Stimulated activated CD4-positive, alpha-beta T cell treated with anti-CD3 and anti-CD28 coated beads, Interleukin-1b, Interleukin-23, amount 100 ng/mL, for 24 hours (primary cell): ENCODE measurements at places on chromosomes 7 and 10.

DNA sequence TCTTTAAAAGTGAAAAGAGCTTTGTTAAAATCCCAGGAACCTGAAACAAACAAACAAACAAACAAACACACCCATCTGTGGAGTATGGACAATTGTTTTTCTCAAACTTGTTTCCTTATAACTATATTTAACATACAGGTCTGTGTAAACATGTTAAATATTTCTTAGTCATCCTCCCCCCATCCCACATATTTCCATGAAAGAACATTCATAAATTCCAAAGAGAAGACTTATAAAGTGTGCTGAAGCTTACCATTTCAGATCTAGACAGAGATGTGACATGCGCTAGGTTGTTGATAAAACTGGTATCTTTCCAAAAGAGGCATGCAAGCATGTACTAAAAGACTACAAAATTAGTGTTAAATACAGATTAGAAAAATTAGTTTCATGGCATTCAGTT is 6.5 kb downstream of the FKBP14 start:
- no peak for DNase-seq

DNA sequence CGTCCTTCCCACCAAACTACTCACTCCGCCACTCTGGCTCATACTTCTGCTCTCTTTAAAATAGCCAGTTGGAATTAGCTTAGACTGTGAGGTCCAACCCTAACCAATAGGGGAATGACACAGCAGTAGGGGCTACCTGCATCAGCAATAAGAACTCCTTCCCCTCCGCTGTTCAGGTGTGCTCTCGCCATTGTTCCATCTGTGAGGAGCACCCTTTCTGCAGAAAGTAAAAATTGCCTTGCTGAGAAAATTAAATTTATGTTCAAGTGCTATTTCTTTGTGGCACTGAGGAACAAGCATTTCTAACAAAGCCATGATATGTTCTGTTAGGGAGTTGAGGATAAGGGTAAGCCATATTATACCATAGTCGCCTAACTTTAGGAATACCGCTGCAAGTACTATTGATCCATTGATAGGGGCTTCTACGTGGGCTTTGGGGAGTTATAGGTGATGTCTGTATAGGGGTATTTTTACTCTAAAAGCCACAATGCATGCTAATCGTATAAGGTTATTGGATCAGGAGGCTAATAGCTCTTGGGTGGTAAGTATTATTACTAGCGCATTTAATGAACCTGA is 1269.5 kb downstream of the TYW1 start:
- DNase-seq, result no peak

DNA sequence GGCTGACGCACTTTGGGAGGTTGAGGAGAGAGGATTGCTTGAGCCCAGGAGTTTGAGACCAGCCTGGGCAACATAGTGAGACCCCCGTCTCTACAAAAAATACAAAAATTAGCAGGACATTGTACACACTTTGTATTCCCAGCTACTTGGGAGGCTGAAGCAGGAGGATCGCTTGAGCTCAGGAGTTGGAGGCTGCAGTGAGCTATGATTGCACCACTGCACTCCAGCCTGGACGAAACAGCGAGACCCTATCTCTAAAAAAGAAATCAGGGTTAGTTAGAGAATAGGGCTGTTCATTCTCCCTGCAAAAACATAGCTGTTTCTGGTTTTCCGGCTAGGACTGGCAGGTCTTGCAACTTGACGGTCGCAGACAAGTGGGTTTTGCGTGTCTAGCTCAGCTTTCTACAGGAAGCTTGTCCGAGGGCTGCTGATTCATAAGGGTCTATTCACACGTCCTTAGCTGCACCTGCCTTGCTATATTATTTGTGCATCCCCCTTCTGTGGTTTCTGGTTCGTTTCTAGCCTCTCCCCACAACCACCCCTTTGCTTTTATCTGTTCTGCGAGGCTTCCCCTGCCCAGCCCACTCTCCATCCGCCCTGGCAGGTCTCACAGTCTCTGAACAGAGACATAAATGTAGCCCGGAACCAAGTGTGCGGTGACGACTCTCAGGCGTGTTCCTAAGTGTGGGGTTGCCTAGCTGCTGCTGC is 10.7 kb downstream of the AMZ1 start:
- no peak for DNase-seq

- DNase-seq, result no peak
Observed at GRCh38 chr7:128360359-128360678, 1.2 kb downstream of the PRRT4 start.

GRCh38 chr7:151366880-151367222 is 25.2 kb downstream of the NUB1 start:
- no peak for DNase-seq

GRCh38 chr10:5466451-5467206 is 32.7 kb downstream of the CALML5 start:
- DNase-seq, result no peak

DNA sequence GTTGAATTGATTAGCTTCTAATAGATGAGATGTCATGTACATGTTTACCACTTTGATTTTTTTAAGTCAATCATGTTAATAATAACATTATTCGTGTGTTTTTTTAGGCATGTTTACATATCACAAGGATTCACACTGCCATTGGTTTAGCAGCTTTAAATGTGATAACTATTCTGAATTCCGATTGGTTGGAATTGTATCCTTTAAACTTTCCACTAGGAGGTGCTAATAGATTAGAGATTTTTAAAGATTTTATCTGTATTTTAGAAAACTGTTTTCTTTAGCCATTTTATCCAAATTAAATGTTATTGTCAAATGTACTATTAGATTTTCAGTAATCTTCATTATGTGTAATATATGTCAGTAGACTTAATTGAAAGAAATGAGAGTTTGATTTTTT is 83.2 kb downstream of the HECTD2 start:
- DNase-seq, result no peak

DNA sequence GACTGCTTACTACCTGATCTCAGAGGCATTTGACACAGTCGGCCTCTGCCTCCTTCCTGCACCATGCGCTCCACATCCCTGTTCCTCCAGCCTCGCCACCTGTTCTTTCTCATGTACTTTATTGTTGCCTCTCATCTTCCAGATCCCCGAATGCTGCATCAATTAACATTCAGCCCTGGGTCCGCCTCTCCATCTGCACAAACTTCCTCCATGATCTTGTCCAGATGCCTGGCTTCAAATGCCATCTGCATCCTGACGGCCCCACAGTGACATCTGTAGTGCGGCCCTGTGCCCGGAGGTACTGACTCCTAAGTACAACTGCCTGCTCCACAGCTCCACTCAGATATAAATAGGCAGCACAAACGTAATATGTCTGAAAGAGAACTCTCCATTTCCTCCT is 51.2 kb upstream of the STK17A start:
- DNase-seq, result no peak

GRCh38 chr10:71569775-71570588 is 149.6 kb downstream of the C10orf105 start:
- DNase-seq, result peak; percentile 79

DNA sequence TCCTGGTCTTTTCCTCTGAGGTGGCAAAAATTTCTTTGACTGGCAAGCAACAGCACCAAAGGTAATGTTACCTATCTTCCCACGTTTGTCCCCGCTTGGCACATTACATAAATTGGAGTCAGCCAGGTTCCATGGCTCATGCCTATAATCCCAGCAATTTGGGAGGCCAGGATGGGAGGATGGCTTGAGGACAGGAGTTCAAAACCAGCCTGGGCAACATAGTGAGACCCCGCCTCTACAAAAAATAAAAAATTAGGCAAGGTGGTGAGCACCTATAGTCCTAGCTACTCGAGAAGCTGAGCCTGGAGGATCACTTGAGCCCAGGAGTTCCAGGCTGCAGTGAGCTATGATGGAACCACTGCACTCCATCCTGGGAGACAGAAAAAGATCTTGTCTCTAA is 139.5 kb downstream of the IDE start:
- DNase-seq, result no peak

- DNase-seq, result no peak
Observed at GRCh38 chr10:75028049-75028448, 83.4 kb upstream of the SAMD8 start.

- no peak for DNase-seq
Observed at GRCh38 chr7:51062222-51062987, 254.2 kb downstream of the COBL start.

- no peak for DNase-seq
Observed at GRCh38 chr7:55188590-55189138, 169.8 kb downstream of the EGFR start.

DNA sequence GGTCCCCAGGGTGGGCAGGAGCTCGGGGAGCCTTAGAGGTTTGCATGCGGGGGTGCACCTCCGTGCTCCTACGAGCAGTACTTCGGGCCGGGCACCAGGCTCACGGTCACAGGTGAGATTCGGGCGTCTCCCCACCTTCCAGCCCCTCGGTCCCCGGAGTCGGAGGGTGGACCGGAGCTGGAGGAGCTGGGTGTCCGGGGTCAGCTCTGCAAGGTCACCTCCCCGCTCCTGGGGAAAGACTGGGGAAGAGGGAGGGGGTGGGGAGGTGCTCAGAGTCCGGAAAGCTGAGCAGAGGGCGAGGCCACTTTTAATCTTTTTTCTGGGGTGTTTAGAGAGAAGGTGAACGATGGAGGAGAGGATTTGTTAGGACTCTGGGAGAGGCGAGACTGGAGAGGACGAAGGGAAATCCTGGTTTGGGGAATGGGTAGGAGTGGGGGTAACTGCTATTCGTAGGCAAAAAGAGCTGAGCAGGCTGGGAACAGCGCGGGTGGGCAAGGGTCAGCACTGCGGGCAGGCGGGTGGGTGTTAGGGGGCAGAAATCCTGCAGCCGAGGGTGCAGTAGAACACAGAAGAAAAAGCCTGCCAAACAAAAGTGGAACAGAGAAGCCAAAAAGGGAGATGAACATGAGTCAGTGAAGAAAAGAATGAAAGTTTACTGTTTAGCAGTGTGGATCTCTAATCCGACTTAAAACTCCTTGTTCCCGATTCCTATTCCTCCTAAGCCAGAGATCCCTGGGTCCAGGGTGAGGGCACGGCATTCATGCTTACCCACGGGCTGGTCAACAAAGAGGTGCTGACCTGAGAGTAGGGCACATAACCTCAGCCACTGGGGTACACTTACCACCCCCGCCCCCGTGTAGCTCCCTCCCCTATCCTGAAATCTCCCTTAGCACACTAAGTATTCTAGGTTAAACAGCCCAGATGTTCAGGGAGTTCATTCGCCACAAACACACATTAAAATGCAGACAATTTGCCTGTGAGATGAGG is 26.9 kb downstream of the PRSS2 start:
- DNase-seq, result no peak

DNA sequence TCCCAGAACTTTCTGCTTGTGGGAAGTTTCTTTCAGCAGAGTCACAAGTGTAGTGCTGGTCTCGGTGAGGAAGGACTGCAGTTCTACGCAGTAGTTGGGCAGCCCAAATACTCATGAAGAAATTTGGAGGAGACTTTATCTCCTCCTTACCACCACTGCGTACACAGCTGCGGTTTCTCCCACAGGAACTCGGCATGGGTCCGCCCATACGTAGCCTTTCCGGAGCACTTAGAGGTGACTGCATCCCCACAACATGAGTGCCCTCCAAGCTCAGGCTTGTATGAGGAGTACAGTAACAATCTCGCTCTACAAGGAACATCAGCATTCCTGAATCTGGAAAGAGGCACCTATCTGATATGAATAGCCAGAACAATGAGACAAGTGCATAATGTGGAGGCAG is 549.2 kb upstream of the SEMA3D start:
- DNase-seq, result no peak

GRCh38 chr7:3094701-3095445 is 51.2 kb upstream of the CARD11 start:
- DNase-seq, result no peak

DNA sequence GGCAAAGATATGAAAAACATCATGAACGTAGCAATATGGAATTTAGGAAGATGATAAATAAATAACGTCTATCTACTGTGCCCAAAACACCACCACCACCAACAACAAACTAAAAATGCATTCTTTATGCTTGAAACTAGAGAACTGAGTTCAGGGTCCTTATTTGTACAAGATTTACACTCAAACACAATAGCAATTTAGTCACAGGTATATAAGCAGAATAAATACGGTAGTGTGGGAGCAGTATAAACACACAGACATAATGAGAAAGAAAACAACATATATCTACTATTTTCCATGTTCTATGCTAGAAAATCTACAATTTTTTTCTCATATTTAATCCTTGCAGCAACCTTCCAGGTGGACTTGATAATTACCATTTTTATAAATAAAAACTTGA is 64.3 kb downstream of the ARL4A start:
- no peak for DNase-seq

- no peak for DNase-seq
Observed at GRCh38 chr10:49762566-49762877, 399 bp upstream of the OGDHL start.

DNA sequence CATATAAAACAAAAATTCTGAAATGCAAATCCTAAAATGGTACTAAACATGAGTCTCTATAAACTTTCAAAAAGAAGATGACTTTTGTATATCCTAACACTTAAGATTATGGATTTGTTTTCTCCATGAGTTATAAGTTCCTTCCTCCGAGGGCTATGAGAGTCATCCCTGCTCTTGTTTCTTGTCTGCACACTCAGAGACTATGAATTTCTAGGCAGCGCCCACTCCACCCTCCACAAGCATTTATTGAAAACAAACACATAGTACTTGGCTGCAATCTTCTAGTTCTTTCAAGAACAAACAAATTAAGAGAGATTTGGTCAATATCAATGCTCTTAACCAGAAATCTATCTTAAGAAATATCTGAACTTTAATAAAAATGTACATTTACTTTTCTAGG is 211.7 kb downstream of the DKK1 start:
- no peak for DNase-seq

DNA sequence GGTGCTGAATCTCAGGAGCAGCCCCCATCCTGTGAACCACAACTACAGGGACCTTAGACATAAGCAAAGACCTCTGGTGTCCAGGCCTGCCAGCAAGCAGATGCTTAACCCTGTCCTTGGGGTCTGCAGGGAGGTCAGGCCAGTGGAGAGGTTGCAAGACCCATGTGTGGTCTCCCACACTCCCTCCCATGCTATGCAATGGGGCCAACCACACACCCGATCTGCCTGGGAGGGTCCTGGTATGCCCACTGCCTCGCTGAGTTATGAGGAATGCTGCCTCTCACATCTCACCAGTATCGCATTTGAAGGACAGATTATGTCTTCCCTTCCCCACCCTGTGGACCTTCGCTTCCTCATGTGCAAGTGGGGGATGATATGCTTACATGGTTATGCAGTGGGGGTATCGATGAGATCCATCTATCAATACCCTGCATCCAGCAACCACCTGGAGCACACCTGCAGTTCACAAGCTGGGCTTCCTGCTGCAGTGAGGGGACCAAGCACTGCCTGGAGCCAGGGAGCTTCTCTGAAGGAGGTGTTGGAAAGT is 191.6 kb downstream of the ZNF716 start:
- DNase-seq, result no peak

GRCh38 chr7:29224726-29225125 is 30.2 kb downstream of the CHN2 start:
- DNase-seq, result no peak
